Left colon (tissue), 2 donors: ENCODE measurements at places on chromosomes 11 and 22.

- DNase-seq, result no peak
These were observed 5.7 kb downstream of the MPZL2 start for GRCh38 chr11:118258410-118258809.

GRCh38 chr11:112228706-112229105 is 2.5 kb downstream of the PTS start:
- no peak for DNase-seq

GRCh38 chr22:46079861-46080821 is 70.2 kb upstream of the PPARA start:
- DNase-seq, result no peak

DNA sequence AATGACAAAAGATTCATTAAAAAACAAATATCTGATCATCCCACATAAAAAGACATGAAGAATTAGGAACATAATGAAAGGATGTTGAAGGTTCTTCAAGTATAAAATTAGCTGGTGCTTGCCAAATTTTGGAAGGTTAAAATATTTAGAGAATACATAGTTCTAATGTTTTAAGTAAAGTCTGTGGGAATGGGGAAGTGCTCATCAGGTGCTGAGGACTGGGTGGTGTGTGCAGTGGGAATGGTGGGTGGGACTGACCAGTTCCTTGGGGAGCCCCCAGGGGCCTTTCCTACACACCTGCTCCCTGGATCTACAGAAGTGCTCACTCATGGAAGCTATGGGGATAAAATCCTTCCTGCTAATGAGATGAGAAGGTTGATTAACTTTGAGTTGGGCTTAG is 11.8 kb downstream of the LDLRAD3 start:
- no peak for DNase-seq

DNA sequence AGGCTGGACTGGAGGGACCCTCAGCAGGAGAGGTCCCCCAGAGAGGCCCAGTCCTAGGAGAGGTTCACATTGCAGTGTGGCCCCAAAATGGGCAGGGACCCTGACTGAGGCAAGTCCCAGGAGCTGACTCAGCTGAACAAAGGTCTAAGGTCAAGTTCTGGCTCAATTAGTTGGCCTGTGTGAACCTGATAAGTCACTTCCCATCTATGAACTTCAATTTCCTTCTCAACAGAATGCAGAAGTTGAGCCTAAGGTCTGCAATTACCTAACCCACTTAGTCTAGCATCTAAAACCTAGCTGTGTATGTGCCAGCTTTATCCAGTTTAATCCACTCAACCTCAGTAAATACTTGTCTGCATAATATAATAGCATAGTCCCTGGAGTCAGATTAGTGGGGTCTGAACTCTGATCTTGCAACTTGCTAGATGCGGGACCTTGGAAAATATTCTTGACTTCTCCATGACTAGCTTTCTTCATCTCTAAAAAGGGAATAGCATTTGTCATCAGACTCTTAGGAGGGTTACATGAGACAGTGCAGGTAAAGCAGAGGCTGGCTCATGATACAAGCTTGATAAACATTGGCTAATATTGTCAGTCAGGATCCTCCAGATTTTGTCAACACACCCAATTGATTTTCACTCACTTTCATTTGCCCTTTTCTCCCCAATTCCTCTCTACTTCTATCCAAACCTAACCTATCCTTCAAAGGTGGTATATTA is 465.5 kb downstream of the INSC start:
- DNase-seq, result no peak

GRCh38 chr11:112334381-112334780 is 73.7 kb upstream of the PLET1 start:
- no peak for DNase-seq

DNA sequence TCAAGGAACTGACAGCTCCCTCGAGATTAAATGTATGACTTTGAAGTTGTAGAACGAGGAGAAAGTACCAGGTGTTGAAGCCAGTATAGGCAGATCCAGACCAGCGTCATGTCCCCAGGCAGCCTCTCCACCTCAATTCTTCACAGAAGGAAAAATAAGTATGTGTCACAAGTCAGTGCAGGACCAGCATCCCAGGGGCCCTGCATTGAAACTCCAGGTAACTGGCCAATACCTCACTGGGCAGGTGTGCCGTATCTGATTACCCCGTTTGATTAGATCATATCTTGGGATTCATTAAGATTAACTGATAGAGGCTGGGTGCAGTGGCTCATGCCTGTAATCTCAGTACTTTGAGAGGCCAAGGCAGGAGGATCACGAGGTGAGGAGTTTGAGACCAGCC is 466.7 kb upstream of the B3GAT1 start:
- DNase-seq, result no peak

- DNase-seq, result no peak
These were observed 79.5 kb downstream of the UBASH3B start for GRCh38 chr11:122734848-122735496.

- no peak for DNase-seq
These were observed 3.1 kb upstream of the KCNQ1OT1 start for GRCh38 chr11:2702771-2703362.

- no peak for DNase-seq
These were observed 100.3 kb downstream of the TSPAN18 start for GRCh38 chr11:44826922-44827643.

DNA sequence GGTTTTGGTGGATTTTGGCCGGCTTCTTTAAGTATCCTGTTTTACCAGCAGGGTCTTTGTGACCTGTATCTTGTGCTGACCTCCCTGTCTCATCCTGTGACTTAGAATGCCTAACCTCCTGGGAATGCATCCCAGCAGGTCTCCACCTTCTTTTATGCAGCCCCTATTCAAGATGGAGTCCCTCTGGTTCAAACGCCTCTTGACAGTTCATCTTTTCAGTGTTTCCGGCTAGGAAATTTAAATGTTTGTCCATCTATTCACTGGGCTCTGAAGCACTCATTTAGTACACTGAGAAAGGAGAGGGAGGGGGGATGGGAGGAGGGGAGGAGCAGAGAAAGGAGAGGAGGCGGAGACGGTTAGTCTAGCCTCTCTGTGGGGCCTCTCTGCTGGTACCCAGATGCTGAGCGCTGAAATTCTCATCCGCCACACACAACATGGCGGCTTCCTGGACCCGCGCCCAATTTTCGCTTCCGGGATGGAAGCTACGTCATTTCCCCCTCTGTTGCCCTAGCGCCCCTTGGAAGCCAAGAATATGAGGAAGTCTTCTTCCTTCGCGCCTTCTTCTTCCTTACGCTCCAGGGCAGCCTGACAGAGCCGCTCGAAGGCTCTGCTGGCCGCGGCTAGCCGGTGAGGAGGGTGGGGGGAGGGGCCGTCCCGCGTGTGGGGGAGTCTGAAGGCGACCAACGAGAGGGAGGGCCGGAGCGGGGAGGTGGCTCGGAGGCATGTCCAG is 69.0 kb upstream of the SYT13 start:
- peak; percentile 79 for DNase-seq

- DNase-seq, result no peak
These were observed 63.8 kb downstream of the ST14 start for GRCh38 chr11:130223291-130223971.

DNA sequence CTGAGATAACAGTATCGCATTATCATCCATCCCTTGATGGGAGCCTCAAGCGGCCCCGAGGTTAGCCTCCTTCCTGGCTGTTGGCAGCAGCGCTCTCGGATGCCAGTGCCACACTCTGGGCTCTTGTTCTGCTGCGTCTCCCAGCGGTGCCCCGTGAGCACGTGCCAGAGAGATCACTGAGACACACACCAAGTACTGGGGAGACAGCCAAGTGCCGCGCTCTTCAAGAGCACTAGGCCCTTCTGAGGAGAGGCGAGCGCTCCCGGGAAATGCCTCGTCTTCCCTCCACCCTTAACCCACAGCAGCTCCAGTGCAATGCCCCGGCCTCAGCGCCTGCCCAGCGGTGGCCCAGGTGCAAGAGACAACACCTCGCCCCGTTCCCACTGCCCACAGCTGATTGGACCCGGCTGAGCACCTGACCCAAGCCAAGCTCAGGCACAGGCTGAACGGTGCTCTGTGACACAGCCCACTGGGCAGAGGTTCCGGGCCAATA is 248.3 kb upstream of the NARS2 start:
- DNase-seq, result no peak
